NCI-H1092 treated with DMSO at 0.1 percent for 48 hours (cell line): ENCODE measurements at places on chromosomes 11 and 22.

- DNase-seq, result peak; percentile 34
Observed at GRCh38 chr11:76243193-76243956, 37.1 kb upstream of the WNT11 start.

DNA sequence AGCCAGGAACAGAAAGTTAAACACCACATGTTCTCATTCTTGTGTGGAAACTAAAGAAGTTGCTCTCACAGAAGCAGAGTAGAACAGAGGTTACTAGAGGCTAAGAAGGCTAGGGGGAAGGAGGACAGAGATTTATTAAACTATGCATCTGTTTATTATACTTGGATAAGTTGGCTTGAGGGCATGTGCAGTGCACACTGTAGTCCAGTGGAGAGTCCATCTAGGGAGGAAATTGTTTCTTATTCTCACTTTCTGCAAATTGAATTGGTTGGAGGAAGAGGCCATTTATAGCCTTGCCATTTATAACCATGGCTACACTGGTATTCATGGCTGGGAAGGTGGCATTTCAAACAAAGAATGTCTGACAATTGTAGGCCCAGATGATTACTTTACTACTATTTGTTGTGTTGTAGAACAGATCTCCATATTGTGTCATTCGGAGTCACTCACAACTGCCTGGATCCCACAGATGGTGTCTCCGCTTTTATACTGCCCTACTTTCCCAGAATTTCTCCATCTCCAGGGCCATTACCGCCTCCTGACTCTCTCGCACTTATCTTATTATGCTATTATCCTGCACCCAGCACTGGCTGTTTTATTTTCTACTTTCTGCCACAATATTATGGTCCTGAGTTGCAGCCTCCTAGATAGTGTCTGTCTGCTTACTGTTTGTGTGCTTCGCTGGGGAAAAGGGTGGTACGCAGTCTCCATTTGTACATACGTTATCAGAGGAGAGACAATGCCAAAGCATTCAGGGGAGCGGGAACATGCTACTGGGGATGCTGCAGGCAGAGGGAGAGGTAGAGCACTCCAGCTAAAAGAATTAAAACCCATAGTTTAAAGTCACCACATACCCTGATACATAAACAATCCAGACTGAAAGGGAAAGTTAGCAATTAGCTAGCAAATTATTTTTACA is 169.3 kb upstream of the BLID start:
- DNase-seq, result no peak

DNA sequence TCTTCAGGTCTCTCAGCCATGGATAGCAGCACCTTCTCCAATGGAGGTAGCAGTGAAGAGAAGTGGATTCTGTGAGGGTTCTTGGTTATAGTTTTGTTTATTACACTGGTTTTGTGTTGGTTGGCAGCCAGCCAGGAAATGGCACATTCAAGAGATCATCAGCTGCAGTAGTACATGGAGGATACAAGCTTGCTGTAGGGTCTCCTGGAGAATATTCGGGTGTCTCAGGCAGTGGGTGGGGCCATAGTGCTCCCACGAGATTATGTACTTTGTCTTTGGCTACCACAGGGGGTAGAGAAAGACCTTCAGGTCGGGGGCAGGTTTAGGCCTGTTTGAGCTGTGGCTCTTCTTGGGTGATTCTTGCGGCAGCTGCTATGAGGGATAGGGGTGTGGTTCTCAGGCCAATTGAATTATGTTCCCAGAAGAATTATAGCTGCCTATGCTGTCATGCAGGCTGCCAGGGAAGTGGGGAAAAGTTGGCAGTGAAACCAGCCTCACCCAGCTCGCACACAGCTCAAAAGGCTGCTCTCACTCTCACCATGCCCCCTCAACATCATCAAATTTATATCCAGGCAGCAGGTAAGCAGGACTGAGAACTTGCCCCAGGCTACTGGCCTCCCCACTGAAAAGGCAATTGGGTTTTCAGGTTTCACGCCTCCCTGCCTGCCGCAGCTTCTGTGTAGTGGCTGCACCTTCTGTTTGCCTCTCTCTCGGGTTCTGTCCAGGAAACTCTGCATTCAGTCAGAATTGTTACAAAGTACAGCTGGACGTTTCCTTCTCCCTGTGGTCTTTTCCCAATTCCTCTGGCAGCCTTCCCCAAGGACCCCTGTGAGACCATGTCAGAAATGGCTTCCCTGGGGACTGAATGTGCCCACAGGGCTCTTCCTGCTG is 435.5 kb downstream of the LUZP2 start:
- DNase-seq, result no peak

DNA sequence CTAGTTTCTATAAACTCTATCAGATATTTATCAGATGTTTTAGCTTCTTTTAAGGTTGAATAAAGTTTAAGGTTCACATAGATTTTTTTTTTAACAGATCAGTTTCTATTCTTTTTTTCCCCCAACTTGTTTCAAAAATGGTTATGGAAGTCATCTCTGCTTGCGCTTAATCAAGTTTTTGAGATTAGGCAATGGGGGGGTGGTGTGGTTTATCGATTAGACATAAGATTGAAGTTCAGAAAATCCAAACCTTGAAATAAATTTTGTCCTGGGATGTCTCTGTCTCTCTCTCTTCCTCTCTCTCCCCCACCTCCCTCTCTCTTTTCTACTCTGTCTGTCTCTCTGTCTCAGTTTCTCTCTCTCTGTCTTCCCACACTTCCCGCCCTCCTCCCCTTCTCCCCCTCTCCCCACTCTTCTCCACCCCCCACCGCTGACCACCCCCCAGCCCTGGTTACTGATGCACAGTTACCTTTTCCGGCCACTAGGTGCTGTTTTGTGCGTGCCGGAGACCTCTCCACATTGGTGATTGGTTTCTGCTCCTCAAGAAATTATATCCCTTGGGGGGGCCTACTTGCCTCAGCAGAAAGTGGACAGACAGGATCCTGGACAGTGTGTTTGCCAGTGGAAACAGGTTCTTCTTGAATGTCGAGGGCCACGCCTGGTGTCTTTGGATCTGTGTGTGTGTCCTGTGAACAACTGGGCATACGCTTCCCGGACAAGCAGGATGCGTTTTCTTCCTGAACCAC is 29.7 kb upstream of the ANO1 start:
- DNase-seq, result no peak

GRCh38 chr11:71565263-71565662 is at the start of gene KRTAP5-10:
Gene KRTAP5-10 (plus strand): TSS chr11:71565563. CDS start chr11:71565588, 25 bp downstream.
- DNase-seq, result no peak

DNA sequence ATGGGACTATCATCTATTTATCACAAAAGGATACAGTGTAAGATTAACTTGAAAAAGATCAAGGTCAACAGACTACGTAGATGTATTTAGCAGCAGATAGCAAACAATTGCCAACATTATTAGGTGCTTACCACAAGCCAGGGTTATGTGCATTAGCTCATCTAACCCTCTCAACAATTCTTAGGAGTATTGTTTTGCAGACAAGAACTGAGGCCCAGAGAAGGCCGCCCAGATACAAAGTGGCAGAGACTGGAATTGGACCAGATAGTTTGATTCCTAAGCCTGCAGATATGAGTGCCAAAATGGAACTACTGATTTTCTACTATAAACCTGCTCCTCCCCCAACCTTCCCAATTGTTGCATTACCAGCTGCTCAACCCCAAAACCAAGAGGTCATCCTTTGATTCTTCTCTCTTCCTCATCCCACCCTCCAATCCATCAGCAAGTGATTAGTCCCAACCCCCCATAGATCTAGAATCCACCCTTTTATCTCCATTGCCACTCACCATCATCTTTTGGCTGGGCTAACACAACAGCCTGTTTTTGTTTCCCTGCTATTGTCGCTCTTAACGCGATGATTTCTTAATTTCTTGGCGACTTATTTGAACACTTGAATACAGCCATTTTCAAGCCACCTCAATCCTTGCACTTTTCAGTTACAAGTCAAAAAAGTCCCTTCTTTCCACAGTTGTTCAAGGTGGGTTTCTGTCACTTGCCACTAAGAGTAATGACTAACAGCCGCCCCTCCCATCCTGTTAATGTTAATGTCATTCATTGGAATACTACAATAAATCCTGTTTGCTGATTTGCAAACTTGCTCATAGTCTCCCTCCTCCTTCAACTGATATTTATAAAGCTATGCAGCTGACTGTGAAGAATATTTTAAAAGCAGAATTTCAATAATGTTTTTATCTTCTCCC is 2.7 kb downstream of the TMEM123 start:
- no peak for DNase-seq

DNA sequence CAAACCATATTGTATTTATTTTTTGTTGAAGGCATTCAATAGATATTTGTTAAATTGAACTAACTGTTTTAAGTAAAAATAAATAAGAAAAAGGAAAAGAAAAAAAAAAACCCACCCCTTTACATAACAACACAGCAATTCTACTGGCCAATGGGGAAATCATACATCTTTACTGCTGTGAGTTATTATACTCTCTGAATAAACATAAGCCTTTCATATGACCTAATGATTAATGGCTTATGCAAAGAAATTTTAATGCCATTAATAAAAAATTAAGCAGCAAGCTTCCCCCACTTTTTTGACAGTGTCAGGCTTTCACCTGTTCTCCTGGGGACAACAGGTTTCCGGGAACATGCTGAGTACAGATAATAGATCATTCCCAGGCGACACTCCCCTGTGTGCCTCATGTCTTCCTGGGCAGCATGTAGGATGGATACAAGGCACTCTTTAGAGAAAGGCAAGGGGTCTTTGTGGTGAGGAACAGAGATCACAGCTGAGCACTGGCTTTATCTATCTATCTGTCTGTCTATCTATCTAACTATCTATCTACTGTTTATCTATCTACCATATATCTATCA is 676.0 kb downstream of the NTM start:
- DNase-seq, result no peak

GRCh38 chr11:84720706-84721402 is 906.3 kb downstream of the DLG2 start:
- peak; percentile 54 for DNase-seq
